Activated CD4-positive, alpha-beta T cell treated with anti-CD3 and anti-CD28 coated beads, Interleukin-2, amount 50 U/mL, for 4 hours (primary cell): ENCODE measurements at places on chromosomes 7 and 10.

GRCh38 chr7:11194492-11194891 lies 220.8 kb downstream of the PHF14 start:
- no peak for DNase-seq

DNA sequence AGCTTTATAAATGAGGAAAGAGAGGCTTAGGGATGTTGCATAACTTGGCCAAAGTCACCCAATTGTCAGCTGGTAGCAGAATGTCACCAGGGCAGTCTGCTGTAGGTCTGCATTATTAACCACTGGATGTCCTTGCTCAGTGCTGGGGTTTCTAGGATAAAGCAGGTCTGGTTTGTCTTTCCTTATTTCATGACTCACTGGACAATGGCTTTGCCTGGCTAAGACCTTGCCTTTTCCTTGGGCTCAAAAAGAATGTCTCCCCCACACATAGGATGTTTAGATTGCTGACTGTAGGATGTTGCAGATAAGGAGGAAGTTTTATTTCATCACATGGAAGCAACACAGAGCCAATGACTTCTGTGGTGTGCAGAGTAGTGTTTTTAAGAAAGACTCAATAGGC lies 29.4 kb downstream of the WDFY4 start:
- DNase-seq = no peak

GRCh38 chr10:100138921-100139496 lies 46.8 kb downstream of the ERLIN1 start:
- DNase-seq = no peak

DNA sequence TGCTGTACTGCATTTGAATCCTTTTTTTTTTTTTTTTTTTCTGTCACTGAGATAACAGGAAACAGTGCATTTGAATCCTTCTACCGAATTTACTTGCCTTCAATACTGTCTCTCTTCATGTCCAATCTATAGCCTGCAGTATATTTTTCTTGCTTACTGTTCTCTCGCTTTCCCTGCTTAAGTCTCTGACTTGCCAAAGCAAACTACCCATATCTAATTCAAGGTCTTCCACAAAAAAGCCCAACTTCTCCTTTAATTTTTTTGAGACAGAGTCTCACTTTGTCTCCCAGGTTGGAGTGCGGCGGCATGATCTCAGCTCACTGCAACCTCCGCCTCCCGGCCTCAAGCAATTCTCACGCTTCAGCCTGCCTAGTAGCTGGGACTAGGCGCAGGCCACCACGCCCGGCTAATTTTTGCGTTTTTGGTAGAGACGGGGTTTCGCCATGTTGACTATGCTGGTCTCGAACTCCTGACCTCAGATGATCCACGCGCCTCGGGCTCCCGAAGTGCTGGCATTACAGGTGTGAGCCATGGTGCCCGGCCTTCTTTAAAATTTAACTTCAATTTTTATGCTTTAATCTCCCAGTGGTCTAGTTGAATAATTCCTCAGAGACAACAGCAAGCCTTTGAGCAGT lies 882 bp downstream of the PDCD11 start:
- DNase-seq = no peak

DNA sequence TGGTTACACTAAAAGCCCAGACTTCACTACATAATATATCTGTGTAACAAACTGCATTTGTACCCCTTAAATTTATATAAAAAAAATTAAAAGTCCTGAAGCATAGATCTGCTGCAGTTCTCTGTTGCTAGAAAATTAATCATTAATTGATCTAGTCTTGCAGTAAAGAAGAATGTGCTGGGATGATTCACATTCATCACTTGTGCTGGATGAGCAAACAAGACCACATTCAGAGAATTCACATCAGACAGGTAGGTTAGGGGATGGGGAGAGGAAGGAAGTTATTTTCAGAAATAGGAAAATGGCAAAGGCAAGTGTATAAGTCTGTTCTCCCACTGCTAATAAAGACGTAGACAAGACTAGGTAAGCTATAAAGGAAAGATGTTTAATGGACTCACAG lies 1019.0 kb downstream of the KCNMA1 start:
- DNase-seq = no peak

DNA sequence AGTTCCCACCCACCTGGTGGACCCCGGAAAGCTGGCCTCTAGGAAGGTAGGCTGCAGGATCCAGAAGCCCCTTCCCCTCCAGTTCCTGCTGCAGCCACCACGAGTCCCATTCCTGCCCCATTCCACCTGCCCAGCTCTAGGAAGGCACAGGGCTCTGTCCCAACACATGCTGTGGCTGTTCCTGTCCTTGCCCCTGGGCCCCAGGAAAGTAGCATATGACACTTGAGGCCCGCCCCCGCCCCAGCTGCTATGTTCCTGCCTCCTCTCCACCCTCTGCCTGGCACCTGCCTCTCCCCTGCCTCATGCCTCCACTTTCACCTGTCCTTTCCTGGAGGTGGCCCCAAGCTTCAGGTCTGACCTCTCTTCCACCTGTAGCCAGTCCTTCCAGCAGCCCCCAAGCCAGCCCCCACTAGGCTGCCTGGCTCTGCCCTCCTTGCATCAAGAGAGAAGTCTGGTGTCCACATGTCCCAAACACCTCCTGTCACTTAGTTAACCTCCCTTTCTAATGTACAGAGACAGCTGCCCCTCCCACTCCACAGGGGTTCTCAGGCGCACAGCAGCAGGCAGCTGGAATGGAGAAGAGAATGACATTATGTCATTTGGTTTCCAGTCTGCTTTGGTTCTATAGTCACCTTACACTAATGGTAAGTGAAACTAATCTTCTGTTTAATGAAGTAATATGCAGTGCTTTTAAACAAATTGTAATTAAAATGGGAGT lies 22.7 kb downstream of the YKT6 start:
- no peak for DNase-seq

DNA sequence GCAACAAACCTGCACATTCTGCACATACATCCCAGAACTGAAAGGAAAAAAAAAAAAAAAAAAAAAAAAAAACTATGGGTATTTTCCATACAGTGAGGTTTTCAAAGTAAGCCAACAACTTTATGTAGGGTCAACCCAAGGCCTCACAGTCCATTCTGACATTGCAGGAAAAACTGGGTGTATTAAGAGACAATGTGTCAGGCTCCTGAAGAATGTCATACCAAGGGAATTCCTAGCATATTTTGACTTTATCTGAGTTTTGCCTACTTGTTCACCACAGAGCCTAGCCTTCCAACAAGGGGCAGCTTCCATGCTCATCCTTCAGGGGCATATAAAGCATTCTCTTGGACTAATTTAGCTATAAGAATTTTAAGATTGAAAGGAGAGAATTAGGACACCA lies 368.9 kb downstream of the PLXDC2 start:
- DNase-seq = no peak
